Cardiac fibroblast (primary cell): ENCODE measurements at places on chromosomes 6 and 20.
A peak's percentile ranks its signal among the peaks of the same experiment; 100 is the strongest.

GRCh38 chr20:63653974-63654668, 897 bp upstream of the STMN3 start:
- DNase-seq: no peak

GRCh38 chr6:67792996-67793395, 842.1 kb upstream of the ADGRB3 start:
- no peak for DNase-seq

GRCh38 chr20:53750827-53751619, 157.4 kb upstream of the ZNF217 start:
- DNase-seq: peak; percentile 75

DNA sequence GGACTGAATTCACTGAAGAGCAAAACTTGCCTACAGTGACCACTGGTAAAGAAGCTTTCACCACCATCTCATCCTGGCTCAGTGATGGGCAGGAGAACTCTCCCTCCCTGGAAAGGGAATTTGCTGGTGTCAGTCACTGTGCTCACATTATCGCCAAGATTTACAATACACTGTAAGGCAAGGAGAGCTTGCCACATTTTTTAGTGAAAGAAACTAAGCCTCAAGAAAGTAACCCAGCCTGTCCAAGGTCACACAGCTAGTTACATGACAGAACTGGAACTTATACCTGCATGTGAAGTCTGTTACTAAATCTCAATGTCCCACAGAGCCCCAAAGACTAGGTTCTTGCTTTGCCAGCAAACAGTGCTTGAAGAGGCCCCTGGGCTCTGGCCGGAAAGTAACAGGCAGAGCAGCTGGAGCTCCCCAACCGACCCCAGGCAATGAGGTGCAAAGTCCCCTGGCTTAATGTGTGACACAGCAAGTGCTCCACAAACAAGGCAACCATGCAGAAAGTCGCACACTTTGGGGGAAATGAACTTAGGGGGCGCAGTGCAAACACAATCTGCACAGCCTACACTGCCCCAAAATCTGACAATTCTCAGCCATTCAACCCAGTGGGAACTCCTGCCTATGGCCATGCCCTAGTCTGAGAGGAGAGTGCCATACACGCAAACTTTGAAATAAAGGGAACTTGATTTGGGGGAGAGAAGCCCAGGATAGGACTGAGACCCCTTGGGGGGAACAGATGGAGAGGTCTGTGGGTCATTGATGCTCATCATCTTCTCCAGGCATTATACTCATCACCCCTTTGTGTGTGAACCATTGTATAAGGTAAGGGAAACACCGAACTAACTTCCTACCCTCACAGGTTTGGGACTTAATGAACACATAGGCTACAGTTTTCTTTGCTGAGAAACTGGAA, 1.9 kb downstream of the BCL2L1 start:
- no peak for DNase-seq

DNA sequence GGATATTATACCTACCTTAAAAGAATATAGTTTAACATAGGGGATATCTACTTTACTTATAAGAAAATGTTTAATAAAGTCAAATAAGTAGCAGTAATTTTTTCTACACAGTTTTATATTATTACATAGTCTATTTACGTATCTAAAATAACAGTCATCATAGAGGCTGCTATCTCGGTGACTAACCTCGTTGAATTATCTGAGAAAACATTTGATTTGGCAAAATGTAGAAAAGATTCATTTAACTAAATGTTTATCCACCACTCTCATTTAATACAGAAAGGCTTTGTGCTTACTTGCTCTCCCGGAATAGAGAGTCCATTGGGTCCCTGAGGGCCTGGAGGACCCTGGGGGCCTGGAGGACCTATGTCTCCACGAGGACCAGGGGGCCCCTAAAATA, 103.6 kb downstream of the COL12A1 start:
- DNase-seq: no peak

- DNase-seq: no peak
Measured at GRCh38 chr6:38695227-38695900, 7.6 kb downstream of the GLO1 start.

- DNase-seq: no peak
Measured at GRCh38 chr6:13398069-13398381, 69.7 kb upstream of the TBC1D7 start.

DNA sequence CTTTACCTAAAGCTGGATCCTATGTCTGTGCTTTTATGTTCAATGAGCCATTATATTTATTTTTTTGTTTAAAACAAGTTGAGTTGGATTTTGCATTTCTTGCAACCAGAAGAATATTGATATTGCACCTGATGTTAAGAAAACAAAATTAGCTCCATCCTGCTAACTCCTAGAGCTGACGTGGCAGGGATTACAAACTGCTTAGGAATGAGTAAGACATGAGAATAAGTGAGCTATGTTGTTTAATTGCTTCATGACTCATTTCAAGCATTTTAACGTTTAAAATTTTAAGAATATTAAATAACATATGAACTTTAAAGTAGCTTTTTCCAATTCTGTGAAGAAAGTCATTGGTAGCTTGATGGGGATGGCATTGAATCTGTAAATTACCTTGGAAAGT, 663.5 kb downstream of the EPM2A start:
- peak; percentile 79 for DNase-seq

GRCh38 chr6:149347067-149347466, 29.6 kb downstream of the TAB2 start:
- DNase-seq: no peak

DNA sequence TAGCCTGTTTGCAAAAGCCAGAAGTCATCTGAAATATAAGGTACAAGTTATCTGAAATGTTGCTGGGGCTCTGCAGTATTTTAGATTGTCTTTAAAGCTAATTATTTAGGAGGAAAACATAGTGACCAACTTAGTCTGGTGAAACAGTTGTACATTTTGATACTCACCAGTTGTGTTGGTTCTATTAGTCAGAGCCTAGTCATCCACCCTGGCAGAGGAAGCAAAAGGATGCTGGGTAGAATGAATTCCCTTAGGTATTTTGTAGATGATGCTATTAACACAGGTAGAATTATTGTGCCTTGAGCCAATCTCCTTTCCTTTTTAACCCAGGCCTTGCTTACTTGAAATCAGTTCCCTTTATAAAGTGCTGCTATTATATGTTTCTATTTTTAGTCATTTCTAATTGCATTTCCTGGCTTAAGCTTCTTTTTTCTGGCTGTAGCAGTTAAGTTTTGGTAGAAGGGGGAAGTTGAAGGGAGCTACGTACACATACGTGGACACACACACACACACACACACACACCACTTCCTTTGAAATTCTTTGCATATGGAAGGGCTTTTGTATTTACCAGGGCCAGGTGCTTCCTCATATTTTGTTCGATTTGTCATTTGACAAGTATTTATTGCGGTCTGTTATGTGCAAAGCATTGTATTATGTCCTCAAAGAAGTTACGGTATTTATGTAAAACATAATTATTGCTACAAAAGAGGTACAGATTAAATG, 82.4 kb downstream of the RTN4IP1 start:
- DNase-seq: peak; percentile 73

- DNase-seq: no peak
Measured at GRCh38 chr6:121438869-121439268, 3.4 kb downstream of the GJA1 start.

GRCh38 chr20:62661647-62662046, 19.3 kb downstream of the SLCO4A1 start:
- no peak for DNase-seq

GRCh38 chr6:170148709-170149470, 142.0 kb downstream of the DLL1 start:
- DNase-seq: no peak

- DNase-seq: peak; percentile 15
Measured at GRCh38 chr6:97963193-97963592, 680.2 kb upstream of the MMS22L start.
